Amniotic stem cell (primary cell): ENCODE measurements at places on chromosomes 2 and 18.
A peak's percentile ranks its signal among the peaks of the same experiment; 100 is the strongest.

DNA sequence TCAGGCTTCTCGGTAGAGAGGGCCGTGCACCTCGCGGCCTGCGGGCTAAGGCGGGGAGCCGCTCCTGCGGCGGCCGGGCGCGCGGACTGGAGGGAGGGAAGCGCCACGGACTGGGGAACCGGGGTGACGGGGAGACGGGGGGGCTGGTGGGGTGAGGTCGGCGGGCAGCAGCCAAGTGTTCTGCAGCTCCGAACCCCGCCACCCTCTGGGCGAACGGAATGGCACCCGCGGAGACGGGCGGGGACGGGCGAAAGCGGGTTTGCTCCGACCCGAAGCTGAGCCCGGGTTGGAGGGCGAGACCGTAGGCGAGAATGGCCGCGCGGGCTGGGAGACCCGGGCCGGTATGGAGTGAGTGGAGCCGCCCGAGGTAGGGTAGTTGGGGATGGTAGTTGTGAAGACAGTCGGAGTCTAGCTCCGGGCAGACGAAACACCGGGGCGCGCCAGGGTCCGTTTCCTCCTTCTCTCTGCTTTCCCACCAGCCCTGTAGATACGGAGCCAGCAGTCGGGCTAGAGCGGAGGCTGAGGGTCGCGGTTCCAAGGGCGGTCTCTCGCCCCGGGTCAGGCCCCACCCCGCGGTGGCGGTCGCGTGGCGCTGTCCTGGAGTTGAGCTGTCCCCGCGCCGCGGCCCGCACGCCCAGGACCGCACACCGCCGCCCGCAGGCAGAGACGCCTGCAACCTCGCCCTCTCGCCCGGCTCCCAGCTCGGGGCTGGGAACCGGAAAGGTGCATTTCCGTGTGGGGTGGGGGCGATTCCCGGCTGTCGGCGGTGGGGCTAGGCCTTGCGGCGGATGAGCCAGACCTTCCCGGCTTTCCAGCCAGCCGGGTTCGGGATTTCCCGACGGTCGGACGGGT is 160.3 kb upstream of the SIX2 start:
- DNase-seq = no peak

- DNase-seq = no peak
These were observed 68.4 kb downstream of the BCL11A start for GRCh38 chr2:60485055-60485454.

DNA sequence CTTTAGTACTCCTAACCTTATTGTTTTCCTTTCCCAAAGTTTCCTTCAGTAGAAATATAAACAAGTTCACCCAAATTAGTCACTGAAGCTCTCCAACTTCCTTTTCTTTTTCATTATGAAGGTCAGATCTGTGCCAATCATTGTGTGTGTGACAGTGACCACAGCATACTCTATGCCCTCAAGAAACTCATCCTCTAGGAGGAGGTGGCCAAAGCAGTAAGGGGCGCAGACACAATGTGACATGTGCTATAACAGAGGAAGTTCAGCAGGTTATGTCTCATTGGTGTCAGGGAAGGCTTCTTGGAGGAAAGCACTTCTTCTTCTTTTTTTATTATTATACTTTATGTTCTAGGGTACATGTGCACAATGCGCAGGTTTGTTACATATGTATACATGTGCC is 60.0 kb upstream of the PSME4 start:
- no peak for DNase-seq

DNA sequence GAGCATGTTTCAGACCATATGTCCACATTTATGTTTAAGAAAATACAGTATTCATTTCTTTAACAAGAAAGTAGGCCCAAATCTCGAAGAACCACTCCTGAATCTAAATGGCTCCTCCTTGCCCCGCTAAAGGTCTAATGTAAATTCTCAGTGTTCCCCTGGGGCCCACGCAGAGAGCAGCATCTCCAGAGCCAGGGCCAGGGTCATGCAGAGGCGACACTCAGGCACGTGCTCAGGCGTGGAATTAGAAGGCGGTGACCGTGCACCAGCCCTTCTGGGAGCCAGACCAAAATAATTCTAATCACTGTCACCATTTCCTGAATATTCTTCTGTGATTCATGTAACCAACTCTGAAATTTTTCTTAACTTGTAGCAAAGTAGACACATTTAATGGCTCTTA is 68.3 kb upstream of the MYT1L start:
- no peak for DNase-seq

- no peak for DNase-seq
These were observed 64.0 kb downstream of the MEMO1 start for GRCh38 chr2:31946838-31947237.

DNA sequence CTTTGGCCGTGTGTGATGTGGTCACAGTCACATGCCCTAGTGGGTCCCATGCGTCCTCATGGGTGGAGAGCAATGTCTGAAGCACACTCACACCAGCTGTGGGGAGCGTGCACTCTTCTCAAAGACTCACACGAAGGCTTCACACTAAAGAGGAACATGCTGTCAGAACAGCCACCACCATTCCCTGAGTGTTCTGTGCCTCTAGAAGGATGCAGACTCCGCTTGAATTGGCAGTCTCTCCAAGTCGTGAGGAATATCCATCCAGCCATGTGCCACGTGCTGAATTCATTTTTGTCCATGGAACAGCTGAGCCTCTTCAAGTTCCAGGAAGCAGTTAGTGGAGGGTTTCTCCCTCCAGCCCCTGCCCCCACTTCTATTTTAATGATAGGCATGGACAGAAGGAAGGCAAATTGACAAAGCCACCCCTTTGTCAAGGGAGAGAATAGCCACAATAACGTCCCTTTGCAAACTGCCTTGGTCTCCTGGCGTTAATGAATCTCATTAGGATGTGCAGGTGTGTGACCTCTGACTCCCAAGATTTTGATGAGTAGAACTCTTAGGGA is 464.3 kb upstream of the ID2 start:
- DNase-seq = no peak

GRCh38 chr2:46460241-46460921 is 19.0 kb upstream of the TMEM247 start:
- DNase-seq = no peak

DNA sequence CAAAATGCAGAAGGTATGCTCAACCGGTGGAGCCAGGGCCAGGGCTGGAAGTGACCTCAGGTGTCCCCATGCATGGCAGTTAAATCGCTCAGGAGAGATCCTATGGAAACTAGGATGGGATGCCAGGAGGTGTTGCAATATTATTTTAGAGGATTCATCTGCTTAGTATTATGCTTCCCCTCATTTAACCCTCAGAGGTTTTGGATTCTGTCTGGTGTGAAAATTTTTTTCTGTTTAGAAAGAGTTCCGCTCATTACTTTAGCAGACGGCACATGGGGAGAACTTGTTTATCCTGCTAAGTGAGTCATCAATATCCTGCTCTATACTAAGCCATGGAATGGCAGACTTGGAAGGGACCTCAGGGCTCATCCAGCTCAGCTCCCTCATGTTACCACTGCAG is 42.5 kb downstream of the TRIB2 start:
- peak; percentile 50 for DNase-seq

DNA sequence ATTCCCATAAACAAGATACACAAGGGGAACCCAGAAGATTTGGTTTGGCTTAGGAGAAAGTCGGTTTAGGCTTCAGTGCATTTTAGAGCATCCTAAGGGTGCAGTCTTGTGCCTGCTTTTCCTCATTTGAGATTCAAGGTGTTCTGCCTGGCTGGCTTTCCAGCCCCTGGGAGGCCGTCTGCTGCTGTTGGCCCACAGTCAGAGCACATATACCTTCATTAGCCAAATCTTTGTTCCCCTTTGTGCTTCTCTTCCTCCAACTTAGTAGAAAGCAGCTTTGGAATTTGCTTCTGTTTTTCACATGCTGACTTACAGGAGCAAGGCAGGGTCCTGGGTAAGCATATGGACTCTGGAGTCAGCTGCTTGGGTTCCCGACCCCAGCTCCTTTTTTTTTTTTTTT is 477.1 kb upstream of the TCF4 start:
- no peak for DNase-seq

DNA sequence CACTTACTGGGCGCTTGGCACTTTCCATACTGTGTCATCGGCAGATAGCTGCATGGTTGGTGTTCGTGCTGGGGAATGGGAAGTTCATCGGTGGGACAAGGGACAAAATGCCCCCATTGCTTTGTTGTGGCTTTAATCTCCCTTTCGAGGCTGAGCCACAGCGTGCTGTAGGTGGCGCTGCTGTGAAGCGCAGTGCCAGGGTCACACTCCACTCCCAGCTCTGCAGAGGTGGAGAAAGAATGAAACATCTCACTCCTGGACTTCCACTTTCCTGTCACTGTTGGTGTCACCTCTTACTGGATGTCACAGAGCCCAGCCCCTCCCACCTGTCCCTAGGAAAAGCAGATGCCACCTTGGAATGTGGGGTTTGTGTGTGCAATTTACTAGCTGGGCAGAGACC is 8.7 kb downstream of the TYMS start:
- DNase-seq = no peak

- no peak for DNase-seq
These were observed 141.5 kb downstream of the AQP4 start for GRCh38 chr18:26723981-26724380.

- DNase-seq = no peak
These were observed 981 bp downstream of the ST8SIA3 start for GRCh38 chr18:57353137-57353939.

DNA sequence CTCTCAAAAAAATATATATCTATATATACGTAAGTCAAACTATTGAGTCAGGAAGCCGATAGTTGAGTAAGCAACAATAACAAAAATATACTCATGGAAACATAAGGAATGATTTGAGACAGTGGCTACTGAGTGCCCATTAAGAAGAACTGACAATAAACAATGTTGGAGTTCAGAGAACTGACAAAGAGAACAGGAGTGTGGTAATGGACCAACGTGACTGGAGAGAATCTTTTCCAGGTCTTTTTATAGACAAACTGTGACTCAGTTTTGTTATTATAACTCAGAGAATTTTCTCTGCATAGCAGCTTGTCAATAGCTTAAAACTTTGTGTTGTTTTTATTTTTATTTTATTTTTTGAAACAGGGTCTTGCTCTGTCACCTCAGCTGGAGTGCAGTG is 4.6 kb upstream of the GALM start:
- no peak for DNase-seq

DNA sequence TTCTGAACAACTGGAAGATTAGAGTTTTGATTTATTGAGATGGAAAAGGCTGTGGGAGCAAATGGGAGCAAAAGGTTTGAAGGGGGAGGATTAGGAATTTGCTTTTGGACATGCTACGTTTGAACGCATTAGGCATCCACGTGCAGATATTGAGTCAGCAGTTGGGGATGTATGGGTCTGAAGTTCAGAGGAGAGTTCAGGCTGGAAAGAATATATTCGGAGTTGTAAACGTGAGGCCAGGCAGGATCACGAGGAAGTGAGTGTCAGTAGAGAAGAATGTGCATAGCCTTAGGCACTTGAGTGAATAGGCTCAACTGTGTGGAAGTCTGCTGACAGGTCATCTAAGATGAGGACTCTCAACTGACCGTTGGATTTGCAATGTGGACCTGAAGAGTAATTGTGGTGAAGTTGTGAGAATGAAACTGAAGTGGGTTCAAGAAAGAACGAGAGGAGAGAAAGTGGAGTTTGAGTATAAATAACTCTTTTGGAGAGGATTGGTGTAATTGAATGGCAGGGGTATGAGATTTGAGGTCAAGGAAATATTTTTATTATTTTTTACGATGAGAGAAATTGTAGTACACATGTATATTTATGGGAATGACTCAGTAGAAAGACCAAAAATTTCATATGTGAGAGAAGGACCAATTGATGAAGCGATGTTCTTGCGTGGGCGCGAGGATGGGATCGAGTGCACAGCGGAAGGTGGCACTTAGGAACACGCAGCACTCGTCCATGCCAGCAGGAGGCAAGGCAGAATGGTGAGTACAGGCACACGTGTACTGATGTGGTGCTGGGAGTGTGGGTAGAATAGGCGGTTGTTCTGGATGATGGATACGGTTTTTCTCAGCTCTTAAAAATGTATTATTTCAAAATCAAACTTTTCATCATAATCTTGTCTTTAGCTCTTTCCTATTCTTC is 40.5 kb upstream of the POLE4 start:
- DNase-seq = peak; percentile 84

- no peak for DNase-seq
These were observed 295.1 kb upstream of the RAB12 start for GRCh38 chr18:8314124-8314523.

DNA sequence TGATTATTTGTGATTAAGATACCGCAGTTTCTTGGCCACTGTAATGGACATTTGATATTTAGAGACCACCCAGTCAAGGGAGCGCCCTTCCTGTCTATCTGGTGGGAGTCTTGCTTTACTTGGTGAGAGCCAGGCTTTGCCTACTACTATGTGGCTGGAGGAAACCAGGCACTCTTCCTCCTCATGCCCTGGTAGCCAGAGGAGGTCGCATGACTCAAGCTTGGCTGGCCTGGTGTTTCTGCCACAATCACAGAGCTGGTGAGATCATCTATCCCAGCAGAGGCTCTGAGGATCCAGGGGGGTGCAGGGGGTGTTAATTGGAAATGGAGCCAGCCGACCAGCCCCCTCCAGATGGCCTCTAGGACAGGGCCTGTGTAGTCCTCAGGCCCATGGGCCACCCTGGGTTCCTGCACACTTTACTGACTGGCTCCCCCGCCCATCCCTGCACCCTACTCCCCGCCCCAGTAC is 46.8 kb upstream of the BIN1 start:
- peak; percentile 60 for DNase-seq

DNA sequence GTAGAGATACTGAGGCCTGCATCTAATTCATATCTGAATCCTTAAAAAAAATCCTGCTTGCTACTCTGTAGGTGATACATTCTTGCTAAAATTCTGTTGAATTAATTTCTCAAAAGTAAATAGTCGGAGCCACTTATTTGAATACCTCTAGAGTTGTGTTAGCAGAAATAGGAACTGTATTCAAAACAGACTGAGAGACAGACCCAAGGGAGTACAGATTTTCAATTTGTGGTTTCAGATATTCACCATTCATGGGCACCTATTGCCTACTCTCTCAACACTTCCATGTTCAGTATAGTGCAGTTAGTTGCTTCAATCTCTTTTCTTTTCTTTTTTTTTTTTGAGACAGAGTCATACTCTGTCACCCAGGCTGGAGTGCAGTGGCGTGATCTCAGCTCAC is 46.6 kb upstream of the CTLA4 start:
- no peak for DNase-seq

DNA sequence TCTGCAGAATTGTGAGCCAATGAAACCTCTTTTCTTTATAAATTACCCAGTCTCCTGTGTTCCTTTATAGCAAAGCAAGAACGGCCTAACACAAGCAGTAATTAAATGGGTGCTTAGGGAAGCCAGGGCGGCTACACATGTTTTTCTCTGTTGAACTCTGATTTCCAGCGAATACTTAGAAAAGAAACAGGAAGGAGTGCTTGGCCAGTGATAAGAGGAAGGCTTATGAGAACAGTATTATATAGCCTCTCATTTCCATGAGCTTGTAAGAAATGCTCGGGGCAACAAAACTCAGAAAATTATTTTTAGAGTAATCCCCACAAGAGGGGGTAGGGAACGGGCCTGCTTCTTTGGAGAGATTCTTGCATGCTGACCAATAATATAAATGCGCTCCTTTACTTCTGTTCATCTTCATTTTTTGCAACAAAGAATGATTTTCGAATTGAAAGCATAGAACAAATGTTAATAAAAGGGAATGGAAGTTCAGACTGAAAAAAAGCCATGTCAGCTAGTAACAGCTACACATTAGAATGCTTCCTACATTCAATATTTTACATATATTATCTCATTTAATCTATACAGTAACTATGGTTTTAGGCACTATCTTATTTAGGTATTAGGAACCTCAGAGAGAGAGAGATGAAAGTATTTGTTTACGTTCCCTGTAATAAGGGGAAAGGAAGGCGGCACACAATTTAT is 49.7 kb upstream of the CCDC85A start:
- no peak for DNase-seq
